H7 (cell line): ENCODE measurements at places on chromosomes 1 and 21. TPM values are rescaled to one million over a fixed set of nuclear protein-coding genes. Genes with fewer than 3 reads are reported as not detected.

The KIF26B gene
- 0.89 and 1.7 TPM in 2 replicates for total RNA-seq

The APH1A gene
- 175 and 179 TPM in 2 replicates for total RNA-seq

The KIRREL1 gene
- total RNA-seq: 48.2 and 56.5 TPM in 2 replicates

The FMN2 gene
- 0.59 and 0.83 TPM in 2 replicates for total RNA-seq

The PLPP3 gene
- 33.8 and 45.2 TPM in 2 replicates for total RNA-seq

The OR2T11 gene
- not detected in 2 replicates for total RNA-seq

The OR2T35 gene
- not detected in 2 replicates for total RNA-seq

The ITLN2 gene
- 2.7 and 5.2 TPM in 2 replicates for total RNA-seq

The KMO gene
- total RNA-seq: 0.07 and 0.14 TPM in 2 replicates

The NTRK1 gene
- 0.07 and 0.22 TPM in 2 replicates for total RNA-seq

The RBM11 gene
- 2.2 and 3.3 TPM in 2 replicates for total RNA-seq

DNA sequence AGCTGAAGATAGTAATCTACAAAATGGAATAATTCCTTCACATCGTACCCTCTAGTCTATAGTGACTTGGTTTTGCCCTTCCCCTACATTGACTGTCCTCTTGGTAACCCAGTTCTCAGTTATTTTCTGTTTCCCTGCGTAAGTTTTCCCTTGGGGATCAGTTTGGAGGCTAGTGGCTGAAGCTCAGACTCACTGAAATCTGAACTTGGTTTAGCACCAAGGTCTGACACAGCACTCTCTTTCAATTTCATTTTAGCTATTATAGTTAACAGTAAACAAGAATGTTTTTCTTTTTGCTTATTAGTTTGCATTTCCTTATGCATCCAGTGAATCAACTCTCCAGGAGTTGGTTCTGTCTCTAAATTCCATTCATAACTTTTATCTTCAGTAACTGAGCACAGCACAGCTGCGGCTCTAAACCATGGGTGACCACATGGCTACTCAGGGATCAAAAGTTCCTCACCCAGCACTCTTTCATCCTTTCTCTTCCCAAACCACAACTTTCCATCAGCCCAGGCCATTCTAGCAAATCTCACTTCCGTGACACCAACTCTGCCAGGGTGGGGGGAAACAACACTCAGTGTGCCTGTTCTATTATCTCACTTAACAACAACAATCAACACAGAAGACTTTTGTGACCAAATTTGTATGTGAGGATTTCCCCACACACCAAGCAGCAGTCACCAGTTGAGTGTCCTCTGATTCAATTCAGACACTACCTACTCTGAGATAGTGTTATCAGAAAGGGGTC, 17.6 kb upstream of the IFI6 start:
- DNase-seq: no peak

DNA sequence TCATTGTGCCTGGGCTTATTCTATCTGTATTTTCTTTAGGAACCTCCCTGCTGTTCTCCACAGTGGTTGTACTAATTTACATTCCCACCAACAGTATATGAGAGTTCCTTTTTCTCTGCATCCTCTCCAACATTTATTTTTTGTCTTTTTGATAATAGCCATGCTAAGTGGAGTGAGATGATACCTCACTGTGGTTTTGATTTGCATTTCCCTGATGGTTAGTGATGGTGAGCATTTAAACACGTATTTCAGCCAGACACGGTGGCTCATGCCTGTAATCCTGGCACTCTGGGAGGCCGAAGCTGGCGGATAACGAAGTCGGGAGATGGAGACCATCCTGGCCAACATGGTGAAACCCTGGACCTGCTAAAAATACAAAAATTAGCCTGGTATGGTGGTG, 57.9 kb downstream of the SLAMF6 start:
- DNase-seq: no peak

- DNase-seq: no peak
Measured at GRCh38 chr1:197394831-197395608, 127.0 kb downstream of the CRB1 start.

DNA sequence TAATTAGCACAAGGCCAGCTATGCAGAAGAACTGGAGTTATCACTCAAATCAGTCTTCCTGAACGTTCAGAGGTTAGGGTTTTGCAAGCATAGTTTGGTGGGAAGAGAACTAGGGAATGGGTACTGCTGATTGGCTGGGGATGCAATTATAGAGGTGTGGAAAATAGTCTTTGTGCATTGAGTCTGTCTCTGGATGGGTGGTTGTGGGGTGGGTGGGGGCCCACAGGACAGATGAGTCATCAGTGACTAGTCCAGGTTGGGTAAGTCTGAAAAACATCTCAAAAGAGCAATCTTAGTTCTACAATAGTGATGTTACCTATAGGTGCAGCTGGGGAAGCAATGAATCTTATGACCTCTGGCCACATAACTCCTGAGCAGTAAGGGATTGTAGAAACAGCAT, 89.7 kb upstream of the HMCN1 start:
- no peak for DNase-seq

DNA sequence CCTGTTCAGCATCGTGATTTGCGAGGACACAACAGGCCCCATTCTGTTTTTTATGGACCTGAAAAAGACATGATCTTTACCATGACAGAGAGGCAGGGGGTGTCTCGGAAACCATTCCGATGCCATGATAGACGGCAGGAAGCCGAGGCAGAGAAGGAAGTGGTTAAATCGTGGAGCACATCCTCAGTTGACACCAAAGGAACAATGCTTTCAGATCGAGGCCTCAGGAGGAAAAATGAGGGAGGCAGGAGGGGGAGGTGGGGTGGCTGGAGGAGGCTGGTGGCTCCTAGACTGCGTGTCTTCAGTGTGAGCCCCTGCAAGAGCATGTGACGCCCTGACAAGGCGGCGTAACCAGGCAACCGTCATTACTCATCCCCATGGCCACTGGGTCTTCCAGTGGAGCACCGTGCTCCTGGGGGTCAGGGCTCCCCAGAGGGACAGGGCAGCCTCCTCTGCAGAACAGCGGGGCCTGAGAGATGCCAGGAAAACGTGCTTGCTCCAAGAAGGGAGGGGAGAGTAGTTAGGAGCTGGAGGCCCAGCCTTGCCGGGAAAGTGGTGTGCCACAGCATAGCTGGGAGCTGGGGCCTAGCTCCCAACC, 172.8 kb upstream of the TMEM51 start:
- DNase-seq: no peak

DNA sequence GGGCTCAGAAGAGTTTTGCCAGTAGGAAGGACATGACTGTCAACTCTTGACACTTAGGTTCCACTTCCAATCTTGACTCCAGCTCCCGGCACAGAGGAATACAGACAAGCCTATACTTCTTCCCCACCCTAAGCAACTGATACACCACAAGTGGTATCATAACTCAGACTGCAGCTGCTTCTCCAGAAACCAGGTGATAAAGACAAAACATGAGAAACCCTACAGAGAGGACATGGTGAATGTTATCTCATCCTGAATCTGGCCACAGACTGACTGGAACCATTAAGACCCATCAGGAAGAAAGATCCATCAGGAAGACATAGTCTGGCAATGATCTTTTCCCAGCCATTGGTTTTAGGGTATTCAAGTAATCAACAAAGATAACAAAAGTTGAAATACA, 13.8 kb downstream of the PAXBP1 start:
- no peak for DNase-seq

DNA sequence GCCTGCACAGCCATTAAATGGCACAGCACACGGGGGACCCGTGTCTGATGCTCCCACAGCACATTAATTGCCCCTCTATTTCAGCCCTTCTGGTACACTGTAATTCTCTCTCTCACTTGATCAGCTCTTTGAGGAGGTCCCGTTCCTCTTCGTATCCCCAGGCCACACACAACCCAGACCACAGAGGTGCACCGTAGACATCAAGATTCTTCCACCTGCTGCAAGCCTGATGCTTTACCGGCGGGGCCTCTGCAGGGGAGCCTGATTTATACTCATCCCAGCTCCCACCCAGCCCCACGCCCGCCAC, 759 bp downstream of the SMYD3 start:
- DNase-seq: no peak

GRCh38 chr1:70220517-70221237, 503 bp upstream of the SRSF11 start:
- DNase-seq: peak; percentile 7

DNA sequence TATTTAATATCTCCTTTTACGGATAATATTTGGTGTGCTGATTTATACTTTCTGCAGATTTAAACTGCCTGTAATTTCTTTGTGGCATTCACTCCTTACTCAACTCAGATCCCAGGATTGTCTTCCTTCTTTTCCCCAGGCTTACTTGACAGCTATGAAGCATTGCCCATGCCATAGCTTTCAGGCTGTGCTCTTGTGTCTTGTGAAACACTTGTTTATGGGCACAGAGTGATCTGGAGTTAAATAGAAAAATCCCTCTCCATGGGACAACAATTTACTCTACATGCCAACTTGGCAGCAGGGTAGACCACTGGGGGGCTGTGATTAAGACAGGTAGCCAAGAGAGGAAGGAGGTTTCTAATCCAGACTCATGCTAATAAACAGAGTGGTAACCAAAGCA, 57.4 kb downstream of the PPP1R12B start:
- DNase-seq: no peak

GRCh38 chr1:152753586-152753985, 4.2 kb upstream of the KPRP start:
- DNase-seq: no peak

DNA sequence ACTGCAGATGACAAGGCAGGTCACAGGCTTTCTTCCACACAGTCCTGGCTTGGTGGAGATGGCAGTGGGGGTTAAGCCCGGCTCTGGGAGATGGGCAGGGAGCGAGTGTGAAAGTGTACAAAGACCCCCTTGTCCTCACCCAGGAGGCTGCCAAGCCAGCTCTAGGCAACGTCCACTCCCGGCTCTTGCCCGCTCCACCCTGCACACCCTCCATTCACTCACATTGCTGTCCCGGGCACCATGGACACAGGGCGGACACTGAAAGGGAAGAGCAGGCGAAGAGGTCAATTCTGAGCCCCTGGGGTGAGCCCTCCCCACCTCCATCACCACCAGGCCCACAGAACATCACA, 8.9 kb downstream of the COL16A1 start:
- no peak for DNase-seq

GRCh38 chr1:76425201-76426145, 350.9 kb downstream of the ST6GALNAC3 start:
- DNase-seq: no peak

DNA sequence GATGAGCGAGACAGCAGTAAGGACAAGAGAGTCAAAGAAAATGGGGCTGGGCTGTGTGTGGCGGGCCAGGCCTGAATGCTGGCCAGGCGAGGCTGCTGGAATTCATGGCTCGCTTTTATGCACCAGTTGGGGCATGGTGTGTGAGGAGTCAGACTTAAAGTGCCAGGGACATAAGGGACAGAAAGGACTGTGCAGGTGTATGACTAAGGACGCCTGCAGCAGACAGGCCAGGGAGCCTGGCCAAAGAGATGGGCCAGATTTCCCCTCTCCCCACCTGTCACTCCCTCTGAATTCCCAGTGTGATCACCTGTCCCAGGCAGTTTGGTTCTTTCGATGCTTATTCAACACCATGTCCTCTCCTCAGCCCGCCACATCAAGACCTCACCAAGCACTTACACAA, 16.9 kb upstream of the SMIM12 start:
- DNase-seq: no peak

DNA sequence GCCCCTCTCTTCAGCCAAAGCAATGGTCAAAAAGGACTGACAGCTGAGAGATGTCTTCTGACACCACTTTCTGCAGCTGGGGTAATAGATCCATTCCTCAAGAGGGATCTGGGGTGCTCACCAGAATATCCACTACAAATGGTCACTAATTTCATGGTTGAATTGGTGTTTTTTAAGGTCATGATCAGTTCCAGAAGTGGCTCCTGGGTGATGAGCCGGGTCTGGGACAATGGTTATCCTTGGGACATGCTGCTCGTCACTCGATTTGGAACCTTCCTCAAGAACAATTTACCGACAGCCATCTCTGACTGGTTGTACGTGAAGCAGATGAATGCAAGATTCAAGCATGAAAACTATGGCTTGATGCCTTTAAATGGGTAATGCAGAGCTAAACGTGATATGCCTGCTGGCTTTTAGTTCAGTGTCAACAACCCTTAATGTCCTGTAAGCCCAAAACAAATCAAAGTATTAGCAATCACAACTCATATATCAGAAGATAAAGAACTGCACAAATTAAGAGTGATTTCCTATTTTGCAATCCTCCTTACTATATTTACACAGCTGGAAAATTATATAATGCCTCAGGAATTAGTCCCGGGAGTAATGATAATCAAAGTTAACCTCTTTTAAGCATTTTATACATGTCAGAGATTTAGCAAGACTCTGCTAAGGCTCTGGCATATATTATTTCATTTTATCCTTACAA, 20.1 kb downstream of the FMO3 start:
- no peak for DNase-seq

DNA sequence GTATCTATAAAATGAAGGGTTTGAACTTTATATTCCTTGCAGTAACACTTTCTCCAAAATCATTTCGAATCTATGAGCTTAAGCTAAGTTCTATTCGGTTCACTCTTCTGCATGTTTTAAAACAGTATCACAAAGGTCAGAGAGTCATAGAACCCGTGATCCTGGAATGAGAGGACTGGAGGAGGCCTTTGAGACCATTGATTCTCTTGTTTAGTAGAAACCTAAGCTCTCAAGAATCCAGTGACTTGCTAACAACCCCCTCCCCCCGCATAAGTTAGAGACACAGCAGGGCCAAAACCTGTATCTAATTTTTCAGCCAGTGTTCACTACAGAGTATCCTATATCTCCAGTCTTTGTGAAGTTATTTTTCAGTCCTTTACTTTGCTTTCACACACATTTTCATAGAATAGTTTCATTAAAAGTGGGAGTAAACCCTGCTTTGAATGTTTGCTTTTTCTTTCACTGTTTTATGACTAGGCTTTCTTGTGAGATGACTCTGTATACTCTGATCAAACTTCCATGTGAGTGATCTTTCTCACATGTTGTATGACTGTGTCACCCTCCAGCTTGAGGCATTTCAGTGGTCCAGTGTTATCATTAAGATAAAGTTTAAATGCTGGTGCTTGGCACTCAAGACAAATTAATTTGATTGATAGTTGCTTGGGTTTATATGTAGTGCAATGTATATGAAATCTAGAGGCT, 275.4 kb upstream of the SGIP1 start:
- peak; percentile 17 for DNase-seq

DNA sequence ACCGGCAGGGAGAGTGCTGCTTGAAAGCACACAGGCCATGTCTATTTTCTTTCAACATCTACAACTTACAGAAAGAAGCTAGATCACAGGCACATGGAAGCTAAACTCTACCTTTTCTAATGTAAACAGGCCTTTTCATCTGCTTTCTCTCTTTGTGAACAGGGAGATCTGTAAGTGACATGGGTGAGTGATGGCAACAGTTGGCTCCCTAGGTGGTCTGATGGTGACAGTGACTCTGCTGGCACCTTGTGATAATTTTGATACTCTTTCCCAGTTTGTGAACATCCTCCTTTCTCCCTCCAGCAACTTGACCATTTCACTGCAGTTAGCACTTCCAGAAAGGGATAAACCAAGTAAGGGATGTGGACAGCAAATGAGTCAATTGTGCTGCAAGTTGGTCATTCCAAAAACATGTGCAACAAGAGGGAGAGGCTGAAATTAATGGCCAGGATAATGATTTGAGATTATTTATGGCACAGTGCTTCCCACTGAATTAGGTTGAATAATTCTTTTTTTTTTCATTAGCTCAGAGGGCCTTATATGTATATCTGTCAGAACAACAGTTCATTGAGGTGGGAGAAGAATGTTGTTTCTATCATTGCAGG, 89.5 kb downstream of the XCL2 start:
- no peak for DNase-seq

- no peak for DNase-seq
Measured at GRCh38 chr21:15894596-15894995, 164.8 kb downstream of the USP25 start.

GRCh38 chr1:211231873-211232272, 27.3 kb upstream of the RCOR3 start:
- DNase-seq: no peak

- no peak for DNase-seq
Measured at GRCh38 chr1:40607921-40608320, 57.6 kb downstream of the RIMS3 start.
